ENCODE measurements at places on chromosomes 12 and 14. TPM values are rescaled to one million over a fixed set of nuclear protein-coding genes. Genes with fewer than 3 reads are reported as not detected.

DNA sequence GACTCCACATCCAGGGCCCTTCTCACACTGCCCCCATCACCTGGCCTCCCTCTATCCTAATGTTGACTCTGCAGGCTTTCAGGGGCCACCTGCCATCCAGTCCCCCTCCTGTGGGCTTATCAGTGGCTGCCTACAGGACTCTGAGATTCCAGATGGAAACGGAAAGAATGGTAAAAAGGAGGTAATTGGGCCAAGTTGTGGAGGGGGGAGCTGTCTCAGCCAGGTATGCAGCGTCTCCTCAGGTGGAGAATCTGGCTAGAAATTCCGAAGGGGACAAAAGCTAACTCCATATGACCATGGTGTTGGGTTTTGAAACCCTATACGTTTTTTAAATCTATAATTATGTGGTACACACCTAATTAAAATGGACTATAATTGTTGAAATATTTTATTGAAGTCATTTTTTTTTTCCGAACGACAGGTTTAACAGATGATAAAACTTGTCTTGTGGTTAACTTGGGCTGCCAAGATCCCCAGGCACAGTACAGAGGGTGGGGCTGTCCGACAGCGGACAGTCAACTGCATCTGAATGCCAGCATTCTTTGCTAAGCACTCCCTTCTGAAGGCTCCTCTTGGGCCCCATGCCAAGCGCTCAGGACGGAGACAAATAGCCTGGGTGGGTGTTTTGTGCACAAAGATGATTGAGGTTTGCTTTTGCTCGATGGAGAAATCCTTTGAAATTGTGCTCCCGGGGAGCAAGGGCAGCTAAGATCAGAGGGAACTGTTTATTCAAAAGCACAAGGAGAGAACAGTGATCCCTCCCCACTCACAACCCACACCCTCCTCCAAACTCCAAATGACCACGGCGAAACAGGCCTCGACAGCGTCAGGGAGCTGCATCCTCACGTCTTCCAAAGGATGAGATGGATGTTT lies 365.6 kb downstream of the BCL11B start:
- peak; percentile 77 for DNase-seq

DNA sequence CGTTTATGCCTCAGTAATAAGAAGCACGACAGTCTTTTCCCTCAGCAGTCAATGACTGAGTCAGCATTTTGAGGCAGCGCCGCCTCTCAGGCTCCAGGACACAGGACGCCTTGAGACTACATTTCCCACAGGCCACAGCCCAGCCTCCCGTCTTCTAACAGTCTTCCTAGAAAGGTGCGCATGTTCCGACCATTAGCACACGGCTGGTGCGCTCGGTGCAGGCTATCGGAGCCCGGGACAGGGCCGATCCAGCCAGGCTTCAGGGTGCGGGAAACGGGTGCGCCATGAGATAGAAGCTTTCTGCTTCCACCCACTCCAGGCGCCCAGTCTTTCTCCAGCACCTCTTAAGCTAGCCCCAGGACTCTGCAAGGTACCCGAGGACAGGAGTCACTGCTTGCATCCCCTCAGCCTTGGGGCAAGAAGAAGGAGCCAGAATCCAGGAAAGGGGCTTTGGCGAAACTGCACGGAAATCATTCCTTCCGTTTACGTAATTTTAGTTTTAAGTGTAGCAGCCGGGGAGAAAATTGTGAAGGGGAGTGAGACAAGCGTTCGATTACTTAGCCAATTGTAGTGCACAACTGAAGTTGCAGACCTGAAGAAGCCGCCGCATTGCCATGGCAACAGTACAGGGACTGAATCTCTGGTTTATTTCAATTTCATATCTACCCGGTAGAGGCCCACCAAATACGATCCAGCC lies 54.0 kb downstream of the ZNF641 start:
- DNase-seq, result peak; percentile 94

GRCh38 chr12:108597559-108598471 lies at the start of gene TMEM119:
Gene TMEM119, minus strand, starts transcription at chr12:108598084. Its CDS starts 5,701 bp downstream, at chr12:108592383.
- DNase-seq, result no peak

Gene KRT85
- 0.71 TPM for total RNA-seq

Gene DBX2
- 2.5 TPM for total RNA-seq

Gene PIP4K2C
- 54.6 TPM for total RNA-seq
